ENCODE measurements at places on chromosomes 1 and 21. TPM values are rescaled to one million over a fixed set of nuclear protein-coding genes. Genes with fewer than 3 reads are reported as not detected.

The SVBP gene
- 11.7 TPM for total RNA-seq

The PNRC2 gene
- total RNA-seq, result 111 TPM

The CD1E gene
- total RNA-seq, result 0.28 TPM

The KRTAP13-2 gene
- total RNA-seq, result 1.9 TPM

The FAM131C gene
- total RNA-seq, result not detected

The ERG gene
- 3.5 TPM for total RNA-seq

- no peak for DNase-seq
These were observed 42.9 kb upstream of the RRP15 start for GRCh38 chr1:218242171-218242570.

DNA sequence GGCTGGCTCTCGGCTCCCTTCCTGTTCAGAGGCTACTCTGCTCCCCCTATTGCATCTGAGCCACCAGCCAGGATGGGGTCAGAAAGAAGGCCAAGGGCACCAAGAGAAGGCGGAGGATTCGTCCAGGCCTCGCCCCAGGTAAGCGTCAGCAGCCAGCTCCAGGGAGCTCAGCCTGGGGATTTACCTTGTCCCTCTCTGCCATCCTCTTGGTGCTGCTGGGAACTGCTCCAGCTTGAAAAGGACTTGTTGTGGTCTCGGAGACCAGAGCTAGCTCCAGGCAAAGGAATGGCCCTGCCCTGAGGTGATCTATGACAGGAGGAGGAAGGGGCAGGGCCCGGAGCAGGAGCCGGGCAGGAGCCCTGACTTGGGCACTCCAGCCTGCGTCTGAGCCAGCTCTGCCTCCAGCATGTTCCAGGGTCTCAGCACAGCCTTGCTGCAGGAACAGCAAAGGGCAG lies 113.7 kb upstream of the IFFO2 start:
- no peak for DNase-seq

DNA sequence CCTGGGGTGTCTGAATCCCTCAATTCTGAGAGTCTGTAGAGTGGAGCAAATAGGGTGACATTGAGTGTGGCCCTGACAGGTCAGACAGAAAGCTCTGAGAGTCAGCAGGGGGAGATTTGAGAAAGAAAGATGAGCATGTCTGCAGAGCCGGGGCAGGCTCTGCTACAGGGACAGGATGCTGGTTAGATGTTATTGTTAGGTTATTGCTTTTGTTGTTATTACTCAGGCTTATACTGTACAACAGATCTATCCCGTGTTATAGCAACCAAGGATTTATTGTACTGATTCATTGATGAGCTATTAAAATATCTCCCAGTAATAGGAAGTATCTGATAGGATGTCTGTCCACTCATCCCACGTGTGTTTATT lies 59.5 kb downstream of the NFASC start:
- no peak for DNase-seq

DNA sequence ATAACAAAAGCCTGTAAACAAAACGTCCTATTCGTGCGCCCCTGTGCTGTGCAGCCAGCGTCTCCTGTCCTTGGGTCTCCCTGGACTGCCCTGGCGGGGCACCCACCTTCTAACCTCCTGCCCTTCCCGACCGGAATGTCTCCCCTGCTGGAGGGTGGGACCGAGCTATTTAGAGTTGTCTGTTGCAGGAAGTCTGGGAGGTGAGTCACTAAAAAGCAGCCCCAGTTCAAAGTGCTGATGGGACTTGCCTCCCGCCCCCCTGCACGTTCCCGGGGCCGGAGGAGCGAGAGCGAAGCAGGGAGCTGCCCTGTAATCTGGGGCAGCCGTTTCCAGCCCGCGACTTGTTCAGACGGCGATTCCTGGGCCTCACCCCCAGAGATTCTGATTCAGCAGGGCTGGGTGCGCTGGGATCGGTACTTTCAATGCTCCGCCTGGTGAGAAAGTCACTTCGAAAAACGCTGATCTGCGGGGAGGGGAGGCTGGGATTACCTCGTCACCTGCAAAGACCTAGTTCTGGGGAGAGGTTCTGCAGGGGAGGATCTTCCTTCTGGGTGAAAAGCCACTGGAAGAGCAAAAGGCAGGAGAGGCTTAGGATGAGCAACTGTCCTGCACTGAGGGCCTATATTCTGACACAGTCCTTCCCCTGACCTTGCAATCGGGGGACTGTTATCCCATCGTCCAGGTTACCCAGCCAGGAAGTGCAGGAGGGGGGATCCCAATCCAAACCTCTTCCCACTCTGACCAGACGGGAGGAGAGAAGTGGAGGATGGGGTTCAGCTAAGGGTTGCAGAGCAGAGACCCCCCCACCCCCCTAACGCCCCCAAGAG lies 1.2 kb upstream of the DHRS3 start:
- DNase-seq, result peak; percentile 90

GRCh38 chr1:56437959-56438358 lies 141.4 kb downstream of the PLPP3 start:
- no peak for DNase-seq

- DNase-seq, result no peak
These were observed 1466.4 kb downstream of the PLA2G4A start for GRCh38 chr1:188295157-188295556.

DNA sequence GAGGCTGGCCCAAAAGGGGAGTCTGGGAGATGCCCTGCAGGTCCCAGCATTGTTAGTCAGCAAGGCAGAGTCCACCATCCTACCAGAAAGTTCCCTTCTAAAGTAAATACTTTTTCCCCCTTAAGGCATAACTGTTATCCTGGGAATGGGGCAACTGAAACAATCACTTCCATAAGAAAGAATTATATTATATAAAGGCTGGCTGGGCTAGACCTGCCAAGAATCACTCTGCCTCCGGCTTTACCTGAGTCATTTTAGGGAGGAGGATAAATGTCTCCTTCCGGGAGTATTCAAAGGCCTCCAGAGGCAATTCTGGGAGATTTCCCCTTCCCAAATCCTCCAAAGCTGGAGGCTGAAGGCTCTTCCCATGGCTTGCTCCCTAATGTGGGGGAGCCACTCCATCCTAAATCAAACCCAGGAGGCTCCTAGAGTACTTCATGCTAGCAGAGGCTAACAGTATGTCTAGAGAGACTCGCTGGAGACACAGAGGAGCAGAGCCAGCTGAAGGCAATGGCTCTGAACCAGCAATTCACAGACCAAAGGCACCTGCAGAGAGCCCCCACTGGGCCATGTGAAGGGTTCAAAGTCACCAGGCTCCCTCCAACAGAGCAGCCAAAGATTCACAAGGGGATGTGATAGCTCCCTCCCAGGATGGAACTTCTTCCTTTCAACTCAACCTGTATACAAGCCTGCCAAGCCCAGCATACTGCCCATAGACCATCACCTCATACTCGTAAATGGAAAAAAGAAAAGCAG lies 116.0 kb downstream of the ASTN1 start:
- DNase-seq, result no peak

- no peak for DNase-seq
These were observed 17.5 kb upstream of the IGFN1 start for GRCh38 chr1:201172999-201173610.

DNA sequence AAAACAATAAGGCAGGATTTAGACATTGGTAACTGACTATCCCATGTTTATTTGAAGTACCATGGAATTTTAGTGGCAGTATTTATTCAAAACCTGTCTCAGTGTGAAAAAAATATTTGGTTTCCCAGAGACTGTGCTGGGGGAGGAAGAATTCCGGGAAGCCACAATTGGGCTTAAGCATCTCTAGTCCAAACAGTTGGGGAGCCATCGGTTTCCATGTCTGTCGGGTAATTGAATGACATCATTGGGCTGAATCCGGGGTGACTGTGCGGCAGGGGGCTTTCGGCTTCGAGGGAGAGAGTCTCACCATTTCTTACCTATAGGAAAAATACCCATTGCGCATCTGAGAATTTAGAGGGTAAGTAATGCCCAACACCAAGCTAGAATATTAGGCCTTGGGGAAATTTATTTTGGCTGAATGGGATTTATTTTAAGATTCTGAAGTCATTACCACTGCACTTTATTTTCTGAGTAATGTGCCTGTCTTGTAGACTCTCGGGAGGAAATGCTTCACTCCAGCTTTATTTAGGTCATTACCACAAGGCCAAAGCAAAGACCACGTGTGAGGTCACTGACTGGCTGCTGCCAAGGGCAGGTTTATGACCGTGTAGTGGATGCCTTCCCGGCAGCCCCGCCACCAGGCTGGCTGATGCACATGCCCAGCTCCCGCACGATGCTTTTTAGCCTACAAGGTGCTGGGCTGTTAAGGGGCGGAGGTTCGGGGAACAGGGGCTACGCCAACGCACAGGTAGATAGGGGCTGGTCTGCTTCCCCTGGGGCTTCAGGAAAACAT lies 23.1 kb upstream of the UMODL1 start:
- DNase-seq, result no peak

DNA sequence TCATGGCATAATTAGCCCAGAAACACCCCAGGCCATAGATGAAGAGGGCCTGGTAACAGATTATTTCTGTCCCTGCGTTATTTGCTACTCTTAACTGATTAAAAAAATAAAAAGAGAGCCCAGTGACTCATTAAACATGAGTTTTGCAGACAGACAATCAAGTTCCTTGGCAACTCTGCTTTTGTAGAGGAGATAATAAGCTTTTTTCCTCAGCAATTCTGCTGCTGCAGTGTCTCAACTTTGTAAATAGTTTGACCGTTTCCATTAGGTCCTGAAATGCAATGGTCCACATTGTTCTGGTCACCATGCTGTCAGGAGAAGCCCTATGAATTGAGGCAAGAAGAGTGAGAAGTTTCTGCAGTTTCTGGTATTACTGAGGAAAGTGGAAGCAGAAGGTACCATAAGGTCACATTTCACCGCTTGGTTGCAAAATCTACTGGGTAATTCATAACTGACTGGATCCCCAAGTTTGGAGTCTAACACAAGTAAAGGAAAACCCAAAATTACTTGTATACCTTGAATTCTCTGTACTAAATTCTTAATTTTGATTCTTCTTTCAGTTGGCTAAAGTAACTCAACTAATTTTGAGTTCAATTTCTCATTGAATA lies 139.5 kb downstream of the ZZZ3 start:
- DNase-seq, result no peak

GRCh38 chr1:18705811-18706210 lies 75.2 kb downstream of the PAX7 start:
- DNase-seq, result no peak

DNA sequence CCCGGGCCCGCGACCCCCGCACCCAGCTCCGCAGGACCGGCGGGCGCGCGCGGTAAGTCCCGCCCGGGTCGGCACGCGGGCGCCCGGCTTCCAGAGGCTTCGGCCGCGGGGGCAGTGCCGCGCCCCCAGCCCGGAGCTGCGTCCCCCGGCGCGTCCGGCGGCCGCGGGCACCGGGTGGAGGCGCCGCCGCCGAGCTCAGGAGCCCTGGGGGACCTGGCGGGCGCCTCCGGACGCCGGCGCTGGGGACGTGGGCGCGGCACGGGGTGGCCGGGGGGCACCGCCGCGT lies 227 bp downstream of the NBL1 start:
- no peak for DNase-seq

- DNase-seq, result no peak
These were observed 235.2 kb downstream of the KCNT2 start for GRCh38 chr1:196372896-196373536.

DNA sequence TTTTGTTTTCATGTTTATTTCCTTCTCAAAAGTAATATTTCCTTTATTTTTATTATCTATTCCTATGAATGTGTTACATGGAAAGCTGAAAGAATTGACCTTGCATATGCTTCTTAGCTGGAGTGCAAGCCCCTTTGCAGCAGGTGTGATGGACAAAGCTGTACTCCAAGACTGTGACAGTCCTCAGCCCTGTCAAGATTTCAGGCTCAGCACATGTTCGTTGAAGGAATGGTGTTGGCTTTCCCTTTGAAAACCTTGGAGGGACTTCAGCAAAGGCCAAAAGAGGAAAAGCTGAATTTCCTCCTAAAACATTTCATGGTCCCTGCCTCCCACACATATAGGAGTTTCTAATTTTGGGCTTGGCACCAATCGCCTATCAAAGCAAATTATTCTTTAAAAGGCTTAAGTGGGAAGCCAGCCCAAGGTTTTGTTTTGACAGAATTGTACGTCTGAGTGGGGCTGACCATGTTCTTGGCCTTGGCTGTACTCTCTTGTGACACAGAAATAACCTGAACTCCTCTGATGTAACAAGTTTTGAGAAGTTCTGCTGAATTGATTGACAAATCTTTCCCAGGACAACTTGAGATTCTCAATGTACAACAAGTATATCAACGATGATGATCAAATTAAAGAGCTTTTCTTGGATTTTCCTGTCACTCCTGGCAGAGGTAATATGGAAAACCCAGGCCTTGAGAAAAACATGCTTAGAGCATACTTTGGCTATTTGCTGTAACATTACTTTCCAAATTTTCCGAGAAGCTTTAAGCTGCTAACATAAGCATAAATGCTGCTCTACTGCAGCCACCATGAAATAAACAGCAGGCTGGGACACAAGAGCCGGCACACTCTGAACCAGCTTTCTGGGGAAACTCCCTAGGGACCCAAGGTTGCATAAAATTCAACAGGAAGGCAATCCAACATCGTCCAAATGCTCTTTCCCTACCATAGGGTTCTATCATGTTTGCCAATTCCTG lies 135.7 kb upstream of the ZNF648 start:
- no peak for DNase-seq

GRCh38 chr1:60583696-60584095 lies 498.7 kb upstream of the NFIA start:
- DNase-seq, result no peak

GRCh38 chr1:224554056-224554455 lies 62.1 kb upstream of the CNIH3 start:
- DNase-seq, result no peak

GRCh38 chr21:28396421-28396820 lies 596.3 kb downstream of the LTN1 start:
- no peak for DNase-seq

All from left colon (tissue), 2 donors.